Ovary (tissue), 10 donors: ENCODE measurements at places on chromosomes 5 and 9. TPM values are rescaled to one million over a fixed set of nuclear protein-coding genes. Genes with fewer than 3 reads are reported as not detected.

DNA sequence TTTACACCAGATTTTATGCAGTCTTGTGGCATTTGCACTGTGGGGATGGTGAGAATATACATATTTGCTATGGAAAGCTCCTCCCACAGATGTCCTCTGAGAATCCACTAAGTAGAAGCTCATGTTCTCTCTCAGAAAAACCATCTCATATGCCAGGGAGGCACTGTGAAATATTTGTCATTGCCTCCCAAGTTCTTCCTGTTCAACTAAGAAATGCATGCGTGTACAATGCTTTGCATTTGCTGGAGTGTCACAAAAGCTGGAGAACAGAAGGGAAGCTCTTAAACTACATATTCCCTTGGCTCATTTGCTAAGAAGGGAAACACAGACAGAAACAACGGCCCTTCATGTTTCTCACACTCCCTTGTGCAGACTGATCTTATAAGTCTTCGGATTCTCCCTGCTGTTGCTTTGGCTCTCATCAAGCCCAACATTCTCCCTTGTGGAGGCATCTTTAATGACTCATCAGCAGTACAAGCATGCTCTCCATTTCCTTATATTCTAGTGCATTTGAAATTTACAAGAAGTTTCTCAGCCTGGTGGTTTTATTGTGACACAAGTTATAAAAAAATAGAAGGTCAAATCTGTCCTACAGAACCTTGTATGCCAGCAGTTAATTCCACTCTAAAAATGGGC is 220.6 kb downstream of the TRIM36 start:
- no peak overlapping the region for H3K27ac ChIP-seq
- no peaks in the 10 kb centered on the region for H3K4me1 ChIP-seq
- H3K4me3 ChIP-seq, result no peak overlapping the region
- no peaks in the 10 kb centered on the region for H3K36me3 ChIP-seq

DNA sequence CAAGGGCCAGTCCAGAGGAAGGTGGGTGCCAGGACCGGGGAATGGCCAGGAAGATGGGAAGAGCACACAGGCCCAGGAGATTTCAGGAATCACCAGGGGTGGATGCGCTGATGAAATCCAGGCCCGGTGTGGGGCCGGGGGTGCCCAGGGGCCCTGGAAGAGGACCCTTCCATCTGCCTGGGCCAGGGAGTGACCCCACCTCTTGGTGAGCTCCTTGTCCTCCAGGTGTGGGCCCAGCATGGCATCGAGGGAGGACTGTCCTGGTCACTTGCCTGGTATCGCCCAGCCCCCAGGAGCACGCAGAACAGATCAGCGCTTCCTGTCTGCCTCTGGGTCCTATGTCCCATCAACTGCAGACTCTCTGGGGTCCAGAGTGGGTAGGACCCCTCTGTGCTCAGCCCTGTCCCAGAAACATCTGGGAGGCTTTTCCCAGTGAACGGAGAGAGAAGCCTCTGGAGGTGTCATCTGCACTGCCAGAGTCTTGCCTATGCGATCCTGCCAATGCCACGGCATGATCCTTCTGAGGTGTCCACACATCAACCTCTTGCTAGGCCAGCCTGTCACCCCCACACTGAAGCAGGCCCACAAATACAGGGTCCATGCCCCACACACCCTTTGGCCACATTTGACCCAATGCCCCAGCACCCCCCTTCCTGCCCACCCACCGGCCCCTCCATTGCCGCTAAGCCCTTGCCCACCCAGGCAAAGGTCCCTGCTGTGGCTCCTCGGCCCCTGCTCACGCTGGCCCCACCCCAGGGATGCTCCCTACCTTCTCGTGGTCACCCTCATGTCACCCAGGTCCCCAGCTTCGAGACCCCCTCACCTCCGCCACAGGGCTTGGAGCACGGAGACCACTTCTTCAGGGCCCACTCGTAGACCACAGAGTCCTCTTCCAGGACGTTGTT is 67.2 kb downstream of the ZNF354C start:
- no peak overlapping the region for H3K4me3 ChIP-seq
- no peaks in the 10 kb centered on the region for H3K27me3 ChIP-seq

DNA sequence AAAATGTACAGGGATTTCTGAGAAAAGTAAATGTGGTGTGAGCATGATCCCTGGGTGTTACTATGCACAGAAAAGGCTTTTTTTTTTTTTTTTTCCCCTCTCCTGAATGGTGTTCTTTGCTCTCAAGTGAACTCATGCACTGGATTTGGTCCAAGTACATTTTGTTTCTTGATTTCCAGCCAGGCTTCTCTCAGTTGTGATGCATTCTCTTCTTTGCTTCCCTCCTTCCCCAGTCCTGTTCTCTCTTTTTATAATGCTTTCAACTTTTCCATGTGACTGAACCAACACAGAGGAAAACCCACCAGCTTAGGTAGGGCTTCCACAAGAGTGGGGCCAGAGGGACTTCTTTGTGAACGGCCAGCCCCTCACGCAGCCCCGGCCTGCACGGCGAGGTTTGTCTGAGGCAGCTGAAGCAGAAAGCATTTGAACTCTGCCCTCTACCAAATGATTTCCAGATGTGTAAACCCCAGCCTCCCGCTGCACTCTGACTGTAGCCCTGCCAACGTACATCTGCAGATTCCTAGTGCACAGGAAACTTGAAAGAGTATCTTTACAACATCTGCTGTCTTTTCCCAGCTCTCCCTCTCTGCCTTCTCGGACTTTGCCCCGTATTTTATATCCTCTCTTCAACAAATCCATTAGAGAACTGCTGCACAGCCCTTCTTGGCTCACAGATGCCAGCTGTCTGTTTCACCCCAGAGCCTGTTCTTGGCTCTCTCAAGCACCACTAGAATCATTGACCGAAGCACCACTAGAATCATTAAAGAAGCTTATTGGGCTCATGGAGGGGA is 71.8 kb upstream of the CD180 start:
- no peak overlapping the region for H3K4me3 ChIP-seq
- DNase-seq, result peak; percentile 84
- no peaks in the 10 kb centered on the region for H3K27me3 ChIP-seq
- peaks cover 27% of the 10 kb centered on the region for H3K4me1 ChIP-seq

- H3K4me3 ChIP-seq, result peak overlapping the region; percentile 76
- no peak overlapping the region for H3K27ac ChIP-seq
- no peaks in the 10 kb centered on the region for H3K27me3 ChIP-seq
- DNase-seq, result peak; percentile 71
- H3K4me1 ChIP-seq, result no peaks in the 10 kb centered on the region
- no peaks in the 10 kb centered on the region for H3K36me3 ChIP-seq
These were observed 470 bp downstream of the HBEGF start for GRCh38 chr5:140345919-140346347.

GRCh38 chr5:79694652-79695051 is 5.0 kb downstream of the CMYA5 start:
- no peak overlapping the region for H3K27ac ChIP-seq
- H3K36me3 ChIP-seq, result no peaks in the 10 kb centered on the region
- no peaks in the 10 kb centered on the region for H3K27me3 ChIP-seq
- peaks cover 15% of the 10 kb centered on the region for H3K4me1 ChIP-seq

- no peak for DNase-seq
- H3K4me3 ChIP-seq, result no peak overlapping the region
- no peaks in the 10 kb centered on the region for H3K27me3 ChIP-seq
- no peaks in the 10 kb centered on the region for H3K4me1 ChIP-seq
- H3K36me3 ChIP-seq, result no peaks in the 10 kb centered on the region
These were observed 73.7 kb downstream of the GTF3C4 start for GRCh38 chr9:132743931-132744479.

DNA sequence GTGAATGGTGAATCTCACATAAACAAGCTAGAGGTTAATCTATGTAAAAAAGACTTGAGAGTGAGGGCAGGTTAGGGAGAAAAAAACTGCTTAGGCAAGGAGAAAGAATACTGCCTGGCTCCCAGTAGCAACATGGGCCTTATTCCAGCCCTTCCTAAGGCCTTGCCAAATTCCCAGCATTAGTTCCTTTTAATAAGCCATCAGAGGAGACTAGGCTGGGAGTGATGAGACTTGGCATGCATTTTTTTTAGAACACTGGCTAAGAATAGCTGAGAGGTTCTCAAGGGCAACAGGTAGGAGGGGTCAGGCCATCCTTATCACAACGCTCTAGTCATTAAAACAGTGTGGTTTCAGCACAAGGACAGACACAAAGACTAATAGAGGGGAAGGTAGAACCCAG is 20.9 kb upstream of the ZBTB43 start:
- H3K36me3 ChIP-seq, result no peaks in the 10 kb centered on the region
- no peaks in the 10 kb centered on the region for H3K27me3 ChIP-seq
- no peak overlapping the region for H3K4me3 ChIP-seq
- no peak for DNase-seq
- H3K4me1 ChIP-seq, result no peaks in the 10 kb centered on the region

GRCh38 chr9:135492886-135493669 is 7.4 kb upstream of the MRPS2 start:
- no peaks in the 10 kb centered on the region for H3K27me3 ChIP-seq
- DNase-seq, result no peak
- no peak overlapping the region for H3K4me3 ChIP-seq
- no peak overlapping the region for H3K27ac ChIP-seq
- no peaks in the 10 kb centered on the region for H3K4me1 ChIP-seq

- H3K27me3 ChIP-seq, result no peaks in the 10 kb centered on the region
- DNase-seq, result no peak
- no peaks in the 10 kb centered on the region for H3K4me1 ChIP-seq
These were observed 78.5 kb upstream of the TBC1D2 start for GRCh38 chr9:98333703-98334582.

- no peaks in the 10 kb centered on the region for H3K36me3 ChIP-seq
- no peaks in the 10 kb centered on the region for H3K4me1 ChIP-seq
- no peak for DNase-seq
- H3K27me3 ChIP-seq, result no peaks in the 10 kb centered on the region
These were observed 27.7 kb downstream of the G3BP1 start for GRCh38 chr5:151799407-151799806.

GRCh38 chr5:53578854-53579253 is 18.4 kb downstream of the NDUFS4 start:
- no peaks in the 10 kb centered on the region for H3K36me3 ChIP-seq
- H3K27me3 ChIP-seq, result no peaks in the 10 kb centered on the region
- H3K4me1 ChIP-seq, result peaks cover 5% of the 10 kb centered on the region
- H3K4me3 ChIP-seq, result no peak overlapping the region
- no peak for DNase-seq
- no peak overlapping the region for H3K27ac ChIP-seq

DNA sequence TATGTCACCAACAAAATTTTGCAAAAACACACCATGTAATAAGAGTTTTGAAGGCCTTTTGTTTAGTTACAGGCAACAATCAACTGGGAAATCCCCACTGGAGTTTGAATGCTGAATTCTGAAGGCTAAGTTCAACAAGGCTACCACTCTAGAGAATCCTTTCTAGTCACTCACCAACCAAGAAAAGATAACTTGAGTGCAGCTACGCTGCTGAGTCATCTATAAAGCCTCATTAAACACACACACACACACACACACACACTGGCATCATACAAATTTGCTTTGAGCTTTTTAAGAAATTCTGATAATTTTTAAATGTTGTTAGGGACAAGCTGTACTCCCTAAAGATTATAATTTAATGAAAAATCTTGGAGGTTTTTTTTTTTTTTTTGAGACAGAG is 219.6 kb downstream of the DENND1A start:
- H3K27me3 ChIP-seq, result no peaks in the 10 kb centered on the region
- H3K4me1 ChIP-seq, result no peaks in the 10 kb centered on the region
- DNase-seq, result no peak
- no peak overlapping the region for H3K4me3 ChIP-seq

DNA sequence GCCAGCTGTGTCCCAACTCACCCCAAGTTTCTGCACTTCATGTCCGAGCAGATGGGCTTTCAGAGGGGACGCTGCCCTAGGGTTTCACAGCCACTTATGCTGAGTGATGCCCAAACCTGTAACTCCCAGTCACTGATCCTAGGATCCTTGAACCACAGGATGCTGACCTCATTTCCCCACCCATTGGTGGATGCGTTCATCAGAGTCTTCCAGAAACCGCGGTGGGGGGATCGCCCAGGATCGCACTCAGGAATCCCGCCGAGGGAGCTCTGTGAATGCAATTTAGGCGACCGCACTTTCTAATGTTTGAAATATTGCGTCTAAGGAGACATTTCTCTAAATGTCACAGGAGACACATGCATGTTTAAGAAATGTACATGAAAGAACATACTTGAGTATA is 212.3 kb upstream of the IRX4 start:
- no peaks in the 10 kb centered on the region for H3K36me3 ChIP-seq
- H3K4me1 ChIP-seq, result no peaks in the 10 kb centered on the region
- H3K27ac ChIP-seq, result no peak overlapping the region
- DNase-seq, result no peak

GRCh38 chr5:164412531-164412930 is 907.1 kb downstream of the MAT2B start:
- no peak overlapping the region for H3K4me3 ChIP-seq
- no peak for DNase-seq
- no peaks in the 10 kb centered on the region for H3K27me3 ChIP-seq
- no peaks in the 10 kb centered on the region for H3K4me1 ChIP-seq
- H3K36me3 ChIP-seq, result no peaks in the 10 kb centered on the region

DNA sequence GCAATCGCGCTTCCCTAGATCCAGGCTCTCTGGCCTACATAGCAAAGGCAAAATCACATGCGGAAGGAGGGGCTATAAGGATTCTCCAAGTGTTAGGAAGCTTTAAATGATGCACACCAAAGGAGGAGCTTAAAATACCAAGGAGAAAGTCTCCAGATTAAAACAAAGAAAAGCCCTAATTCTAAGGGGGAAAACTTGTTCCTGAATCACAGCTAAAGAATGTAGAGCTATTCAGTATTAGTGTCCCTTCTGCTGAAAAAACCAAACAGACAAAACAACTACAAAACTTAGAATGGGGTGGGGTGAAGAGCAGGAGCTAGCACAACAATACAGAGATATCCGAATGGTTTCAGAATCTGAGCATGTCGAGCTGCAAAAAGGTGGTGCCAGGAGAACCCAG is 213.7 kb downstream of the DCP2 start:
- peaks cover 11% of the 10 kb centered on the region for H3K4me1 ChIP-seq
- DNase-seq, result no peak
- H3K4me3 ChIP-seq, result no peak overlapping the region
- H3K27ac ChIP-seq, result no peak overlapping the region
- no peaks in the 10 kb centered on the region for H3K27me3 ChIP-seq
- no peaks in the 10 kb centered on the region for H3K36me3 ChIP-seq

GRCh38 chr5:125607018-125607417 is 816.2 kb upstream of the GRAMD2B start:
- no peak overlapping the region for H3K27ac ChIP-seq
- no peak overlapping the region for H3K4me3 ChIP-seq
- no peaks in the 10 kb centered on the region for H3K27me3 ChIP-seq
- no peaks in the 10 kb centered on the region for H3K36me3 ChIP-seq

The ZNF454 gene
- total RNA-seq, result 5.7 TPM

The SMIM23 gene
- total RNA-seq, result not detected

The CYLC2 gene
- not detected for total RNA-seq

The DOLPP1 gene
- 16.2 TPM for total RNA-seq
